H7 (cell line): ENCODE measurements at places on chromosomes 2 and 18. TPM values are rescaled to one million over a fixed set of nuclear protein-coding genes. Genes with fewer than 3 reads are reported as not detected.

Gene TCF7L1
- total RNA-seq = 9.9 and 10.7 TPM in 2 replicates

Gene REG1A
- 0.24 and 0.70 TPM in 2 replicates for total RNA-seq

Gene CTAGE1
- 0.04 TPM in 1 of 2 replicates, not detected in the other for total RNA-seq

DNA sequence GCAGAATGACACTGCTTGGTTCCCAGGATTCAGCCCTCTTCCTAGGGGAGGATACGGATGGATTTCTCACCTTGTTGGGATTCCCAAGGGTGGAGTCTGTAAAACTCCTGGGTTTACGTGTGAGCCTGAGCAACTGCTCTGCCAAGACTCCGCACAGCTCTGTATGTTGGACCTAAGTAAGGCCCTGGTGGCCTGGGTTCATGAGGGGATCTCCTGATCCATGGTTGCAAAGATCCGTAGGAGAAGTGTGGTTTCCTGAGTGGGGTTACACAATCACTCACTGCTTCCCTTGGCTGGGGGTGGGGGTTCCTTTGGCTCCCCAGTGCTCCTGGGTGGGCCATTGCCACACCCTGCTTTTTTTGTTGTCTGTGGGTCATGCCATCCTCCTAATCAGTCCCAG, 37.7 kb downstream of the ANKRD12 start:
- no peak for DNase-seq

GRCh38 chr2:67451086-67451832, 54.1 kb downstream of the ETAA1 start:
- DNase-seq = no peak

DNA sequence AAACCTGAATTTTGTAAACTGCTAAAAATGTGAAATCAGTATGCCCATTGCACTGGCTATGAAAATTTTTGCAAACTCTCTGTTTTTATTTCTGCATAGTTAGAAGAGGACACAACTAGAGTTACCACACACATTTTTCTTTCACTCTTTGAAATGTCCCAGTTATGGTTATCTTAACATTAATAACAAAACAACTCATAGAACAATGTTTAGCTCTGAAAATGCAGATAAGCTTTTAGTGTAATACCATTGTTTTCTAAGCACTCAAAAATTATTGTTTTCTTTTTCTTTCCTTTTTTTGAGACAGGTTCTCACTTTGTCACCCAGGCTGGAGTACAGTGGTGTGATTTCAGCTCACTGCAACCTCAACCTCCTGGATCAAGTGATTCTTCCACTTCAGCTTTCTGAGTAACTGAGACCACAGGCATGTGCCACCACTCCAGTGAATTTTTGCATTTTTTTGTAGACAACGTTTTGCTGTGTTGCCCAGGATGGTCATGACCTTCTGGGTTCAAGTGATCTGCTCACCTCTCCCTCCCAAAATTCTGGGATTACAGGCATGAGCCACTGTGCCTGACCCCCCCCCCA, 1204.5 kb upstream of the ZEB2 start:
- DNase-seq = no peak
